Stimulated activated CD4-positive, alpha-beta T cell treated with anti-CD3 and anti-CD28 coated beads, Interleukin-2, amount 100 ng/mL, for 24 hours (primary cell): ENCODE measurements at places on chromosomes 7 and 10.

DNA sequence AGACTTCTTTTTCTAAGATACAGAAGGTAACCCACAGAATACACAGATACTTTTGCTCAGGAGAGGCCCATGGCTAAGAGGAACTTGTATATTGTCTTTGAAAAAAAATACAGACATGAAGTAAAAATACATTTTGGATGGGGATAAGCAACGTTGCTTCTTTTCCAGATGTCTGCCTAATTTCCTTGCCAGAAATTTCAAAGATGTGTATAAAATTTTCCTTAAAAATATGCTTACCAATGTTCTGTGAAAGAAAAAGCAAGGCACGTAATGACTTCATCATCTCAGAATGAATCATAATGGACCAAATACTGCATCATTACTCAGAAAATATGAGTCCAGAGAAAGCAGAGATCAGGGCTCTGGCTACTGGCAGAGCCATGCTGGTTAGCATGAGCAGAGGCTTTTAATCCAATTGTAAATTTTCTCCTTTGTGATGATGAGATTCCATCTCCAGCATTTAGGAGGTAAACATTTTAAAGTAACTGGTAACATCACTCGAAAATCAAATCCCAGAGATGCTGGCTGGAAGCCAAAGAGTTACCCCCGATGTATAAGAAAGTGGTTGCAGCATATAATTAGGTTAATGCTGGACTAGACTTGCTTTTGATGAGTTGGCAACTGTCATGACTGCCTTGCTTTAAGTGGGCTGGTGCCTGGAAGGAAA lies 272.5 kb downstream of the SEMA3A start:
- no peak for DNase-seq

DNA sequence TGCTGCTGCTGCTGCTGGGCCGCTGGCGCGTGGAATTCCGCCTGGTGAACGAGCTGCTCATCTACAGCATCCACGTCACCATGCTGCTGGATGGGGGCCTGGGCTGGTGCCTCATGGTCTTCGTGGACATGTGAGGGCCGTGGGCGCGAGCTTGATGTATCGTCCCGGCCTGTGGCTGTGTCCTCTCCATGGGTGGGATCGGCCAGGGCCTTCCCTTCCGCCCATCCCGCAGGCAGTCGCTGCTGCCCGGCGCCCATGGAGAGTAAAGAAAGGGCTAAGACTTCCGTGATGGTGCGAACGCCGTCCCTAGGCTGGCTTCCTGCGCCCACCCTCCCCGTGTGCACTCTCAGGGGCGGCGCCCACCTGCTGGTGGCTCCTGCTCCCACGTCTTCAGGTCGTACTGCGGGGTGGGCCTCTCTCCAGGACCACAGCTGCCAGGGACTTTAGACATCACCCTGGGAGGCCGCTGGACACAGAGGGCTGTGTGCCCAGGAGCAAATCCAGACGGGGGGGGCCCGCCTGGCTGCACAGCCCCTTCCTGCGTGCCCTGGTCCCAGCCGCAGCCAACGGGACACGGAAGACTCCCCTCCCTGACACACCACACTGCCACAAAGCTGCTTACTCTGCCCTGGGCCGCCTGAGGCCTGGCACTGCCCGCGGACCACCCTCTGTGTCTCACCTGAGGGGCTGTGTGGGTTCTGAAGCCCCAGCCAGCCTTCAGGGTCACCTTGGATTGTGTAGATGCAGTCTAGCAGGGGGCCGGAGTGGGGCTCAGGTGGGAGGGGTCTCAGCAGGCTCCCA lies 167.5 kb downstream of the SEPTIN7 start:
- DNase-seq: no peak

- DNase-seq: no peak
Measured at GRCh38 chr10:72365106-72365895, 10.6 kb upstream of the DNAJB12 start.

DNA sequence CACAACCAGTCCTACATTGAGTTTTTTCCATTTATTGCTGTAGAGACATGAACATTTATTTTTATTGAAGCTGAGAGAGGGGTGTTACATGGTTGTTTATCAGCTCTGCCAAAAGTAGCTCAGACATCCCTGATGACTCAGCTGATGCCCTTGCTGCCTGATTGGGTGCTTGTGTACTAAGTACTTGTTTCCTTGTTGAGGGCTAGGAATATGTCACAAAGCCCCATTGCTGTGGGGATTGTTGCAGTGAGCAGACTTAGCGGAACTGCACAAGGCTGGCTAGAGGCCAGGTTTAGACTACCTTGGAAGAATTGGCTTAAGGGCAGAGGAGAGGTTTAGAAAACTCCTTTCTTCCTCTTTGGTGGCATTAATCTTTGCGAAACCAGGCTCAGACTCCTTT lies 110.6 kb downstream of the AUTS2 start:
- DNase-seq: no peak

DNA sequence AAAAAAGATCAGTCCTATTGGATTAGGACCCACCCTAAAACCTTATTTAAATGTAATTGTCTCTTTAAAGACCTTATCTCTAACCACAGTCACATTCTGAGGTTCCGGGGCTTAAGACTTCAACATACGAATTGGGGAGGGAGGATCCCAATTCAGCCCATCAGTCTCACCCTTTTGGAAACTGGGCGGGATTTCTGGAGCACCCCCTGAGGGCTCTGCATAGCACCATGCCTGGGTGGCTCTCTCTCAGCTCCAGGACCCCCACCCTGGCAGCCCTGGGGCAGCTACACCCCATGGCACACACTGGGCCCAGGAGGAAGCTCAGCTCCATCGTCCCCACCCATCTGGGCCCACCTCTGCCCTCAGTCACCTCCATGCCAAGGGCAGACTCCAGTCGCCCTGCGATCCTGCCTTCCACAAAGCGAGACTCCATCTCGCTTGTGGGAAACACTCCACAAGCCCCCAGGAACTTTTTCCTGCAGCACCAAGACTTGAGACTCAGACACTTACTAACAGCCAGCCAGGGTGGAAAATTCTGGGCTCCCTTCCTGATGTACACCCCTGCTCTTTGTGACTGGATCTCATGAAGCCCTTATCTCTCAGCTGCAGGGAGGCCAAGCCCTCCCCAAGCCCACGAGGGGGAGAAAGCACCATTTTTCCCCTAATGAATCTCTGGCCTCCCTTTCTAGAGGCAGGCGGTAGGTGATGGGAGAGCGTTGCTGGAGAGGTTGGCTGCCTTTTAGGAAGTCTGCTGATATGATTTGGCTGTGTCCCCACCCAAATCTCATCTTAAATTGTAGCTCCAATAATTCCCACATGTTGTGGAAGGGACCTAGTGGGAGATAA lies 90.8 kb upstream of the KDM7A start:
- no peak for DNase-seq

- no peak for DNase-seq
Measured at GRCh38 chr7:69105092-69105491, 493.2 kb upstream of the AUTS2 start.

DNA sequence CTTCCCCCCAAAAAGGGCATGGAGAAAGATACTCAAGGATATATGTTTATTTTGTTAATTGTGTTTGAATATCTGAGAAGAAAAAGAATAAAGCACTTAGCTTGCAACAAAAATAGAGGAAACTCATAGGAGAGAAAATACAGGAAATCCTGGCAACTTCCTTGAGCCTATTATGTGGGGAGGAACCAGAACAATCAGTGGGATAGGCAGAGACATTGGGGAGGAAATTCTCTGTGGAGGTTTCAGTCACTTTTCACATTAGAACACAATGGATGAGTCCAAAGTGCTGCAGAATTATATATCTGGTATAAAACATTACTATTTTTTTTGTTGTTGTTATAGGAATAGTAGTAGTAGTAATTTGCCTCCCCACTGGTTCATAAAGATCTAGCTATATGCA lies 240.1 kb downstream of the THSD7A start:
- no peak for DNase-seq

- no peak for DNase-seq
Measured at GRCh38 chr10:3397231-3397630, 224.6 kb upstream of the PITRM1 start.

DNA sequence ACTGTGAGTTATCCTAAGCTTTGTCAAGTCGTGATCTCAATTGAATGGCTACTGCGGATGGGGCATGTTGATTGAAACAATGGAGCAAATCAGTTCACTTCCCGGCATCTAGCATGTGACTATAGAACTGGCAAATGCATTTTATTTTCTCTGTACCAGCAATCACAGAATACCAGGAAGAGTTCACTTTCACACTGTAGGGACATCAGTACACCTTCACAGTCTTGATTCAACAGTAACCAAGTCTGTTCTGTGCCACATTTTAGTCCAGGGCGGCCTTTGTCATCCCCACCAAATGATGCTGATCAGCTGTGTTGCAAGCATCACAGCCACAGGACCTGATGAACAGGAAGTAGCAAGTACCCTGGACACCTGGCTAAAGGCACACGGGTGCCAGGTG lies 32.1 kb upstream of the JAKMIP3 start:
- DNase-seq: no peak

DNA sequence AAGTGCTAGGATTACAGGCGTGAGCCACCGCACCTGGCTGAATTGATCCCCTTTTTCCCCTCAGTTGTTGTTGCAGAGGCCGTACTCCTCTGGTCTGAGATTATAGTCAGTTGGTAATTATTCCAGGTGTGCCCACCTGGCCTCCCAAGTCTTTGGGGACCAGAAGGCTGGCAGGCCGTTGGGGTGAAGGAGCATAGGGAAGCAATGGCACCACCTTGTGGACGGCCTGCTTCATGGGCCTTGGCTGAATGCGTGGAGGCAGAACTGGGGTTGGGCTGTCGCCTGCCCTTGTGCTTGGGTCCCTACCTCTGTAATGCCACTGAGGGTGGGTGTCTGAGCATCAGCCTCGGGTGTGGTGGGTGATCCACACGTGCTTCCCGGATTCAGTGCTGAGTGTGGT lies 125.7 kb downstream of the RGS10 start:
- DNase-seq: peak; percentile 77

DNA sequence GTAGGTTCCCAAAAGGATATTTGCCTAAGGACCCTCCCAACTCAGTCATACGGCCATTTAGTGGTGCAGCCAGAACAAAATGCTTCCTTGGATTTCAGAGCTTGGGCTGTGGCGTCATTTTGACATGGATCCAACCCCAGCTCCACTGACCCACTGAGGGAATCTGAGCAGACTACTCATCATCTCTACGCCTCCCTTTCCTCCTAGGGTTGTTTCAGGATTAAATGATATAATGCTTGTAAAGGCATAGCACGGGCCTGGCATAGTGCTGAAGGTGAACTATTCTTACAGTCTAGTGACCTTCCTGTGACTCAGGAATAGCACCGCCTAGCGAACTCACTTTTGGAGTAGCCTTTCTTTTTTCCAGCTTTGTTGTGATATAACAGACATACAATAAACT lies 70.3 kb upstream of the LOXL4 start:
- no peak for DNase-seq

DNA sequence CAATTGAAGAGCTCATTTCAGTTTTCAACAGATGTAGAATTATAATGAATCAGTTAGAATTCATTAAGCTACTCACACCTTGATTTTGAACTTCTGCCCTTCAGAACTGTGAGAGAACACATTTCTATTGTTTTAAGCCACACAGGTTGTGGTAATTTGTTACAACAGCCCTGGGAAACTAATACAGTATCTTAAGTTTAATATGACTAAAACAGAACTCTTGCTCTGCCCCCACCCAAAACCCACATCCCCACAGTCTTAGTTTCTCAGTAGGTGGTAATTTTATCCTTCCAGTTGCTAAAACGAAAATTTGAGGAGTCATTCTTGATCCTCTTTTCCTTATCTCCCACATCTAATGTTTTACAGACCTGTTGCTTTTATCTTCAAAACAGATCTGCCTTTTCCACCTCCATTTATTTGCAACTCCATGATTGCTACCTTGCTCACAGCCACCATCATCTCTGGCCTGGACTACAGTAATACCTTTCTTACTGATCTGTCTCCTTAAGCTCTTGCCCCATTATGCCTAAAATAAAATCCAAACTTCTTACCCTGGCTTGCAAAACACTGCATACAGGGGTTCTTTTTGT lies 72.8 kb upstream of the NXPH1 start:
- DNase-seq: no peak

- DNase-seq: no peak
Measured at GRCh38 chr10:115706026-115706425, 567.0 kb downstream of the GFRA1 start.

DNA sequence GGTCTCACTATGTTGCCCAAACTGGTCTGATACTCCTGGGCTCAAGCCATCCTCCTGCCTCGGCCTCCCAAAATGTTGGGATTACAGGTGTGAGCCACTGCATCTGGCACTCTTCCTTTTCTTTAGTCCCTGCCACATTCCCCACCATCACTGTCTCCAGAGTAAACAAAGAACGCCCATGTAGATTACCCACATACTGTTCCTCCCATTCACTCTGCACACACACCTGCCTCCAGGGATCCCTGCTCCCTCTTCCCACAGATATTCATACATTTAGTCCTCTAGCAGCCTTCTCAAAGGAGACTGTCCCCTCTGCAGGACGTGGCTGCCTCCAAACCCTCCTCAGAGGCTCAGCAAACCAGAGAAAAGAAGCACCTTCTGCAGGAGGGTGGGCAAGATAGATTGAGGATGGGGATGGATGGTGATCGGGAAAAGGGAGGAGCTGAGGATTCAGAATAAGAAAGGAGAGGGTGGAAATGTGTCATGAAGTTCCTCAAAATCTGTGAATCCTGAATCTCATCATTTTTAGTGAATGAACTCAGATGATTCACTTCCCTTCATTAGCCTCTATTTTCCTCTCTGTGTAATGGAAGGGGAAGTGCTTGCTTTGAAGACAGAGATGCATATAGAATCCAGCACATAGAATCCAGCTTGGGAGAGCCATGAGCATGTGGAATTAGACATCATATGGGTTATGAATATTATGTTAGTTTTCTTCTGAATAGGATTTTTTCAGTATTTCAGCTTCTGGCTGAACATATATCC lies 5.5 kb upstream of the PLAU start:
- no peak for DNase-seq

GRCh38 chr7:1204460-1205140 lies 28.1 kb upstream of the UNCX start:
- DNase-seq: no peak

DNA sequence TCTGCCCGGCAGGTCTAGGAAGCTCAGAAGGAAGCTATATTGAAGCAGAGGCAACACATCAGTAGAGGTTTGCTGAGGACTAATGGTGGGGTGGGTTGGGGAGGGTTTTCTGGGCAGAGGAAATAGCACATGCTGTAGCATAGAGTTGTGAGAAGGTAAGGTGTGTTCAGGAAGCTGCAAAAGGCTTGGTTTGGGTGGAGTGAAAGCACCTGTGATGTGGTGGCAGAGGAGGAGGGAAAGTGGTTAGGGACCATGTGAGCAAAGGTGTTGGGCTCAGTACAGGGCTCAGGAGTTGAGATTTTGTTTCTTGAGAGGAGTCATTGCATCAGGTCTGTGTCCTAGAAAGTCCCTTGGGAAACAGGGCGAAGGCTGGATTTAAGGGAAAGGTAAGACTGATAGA lies 294.6 kb downstream of the SORCS3 start:
- DNase-seq: no peak

DNA sequence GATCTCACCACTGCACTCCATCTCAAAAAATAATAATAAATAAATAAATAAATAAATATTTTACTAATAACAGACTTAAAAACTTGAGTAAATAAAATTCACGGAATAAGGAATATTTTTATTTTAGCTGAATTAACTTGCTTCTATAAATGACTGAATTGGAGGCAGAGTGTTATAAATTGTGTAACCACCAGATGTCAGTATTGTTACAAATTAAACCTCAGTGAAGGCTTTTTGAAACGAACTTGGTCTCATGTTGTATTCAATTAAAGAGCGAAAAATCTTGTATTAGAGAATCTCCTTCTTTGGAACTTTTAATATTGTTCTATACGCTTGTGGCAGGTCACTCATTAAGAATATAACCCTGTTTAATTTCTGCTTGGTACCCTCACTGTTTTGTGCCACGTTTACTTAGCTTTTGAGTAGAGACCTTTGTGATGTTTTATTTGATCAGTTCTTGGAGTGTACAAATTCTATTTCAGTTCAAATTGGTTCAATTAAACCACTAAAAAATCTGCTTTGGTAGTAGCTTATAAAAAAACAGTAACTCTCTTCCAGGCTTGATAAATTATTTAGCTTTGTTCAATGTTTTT lies 45.6 kb upstream of the SCIN start:
- no peak for DNase-seq
